Stimulated activated CD8-positive, alpha-beta memory T cell treated with anti-CD3 and anti-CD28 coated beads, Interleukin-4, amount 100 ng/mL, for 48 hours (primary cell): ENCODE measurements at places on chromosomes 2 and 18.

GRCh38 chr18:68520406-68521075, 194.4 kb downstream of the TMX3 start:
- no peak for DNase-seq

DNA sequence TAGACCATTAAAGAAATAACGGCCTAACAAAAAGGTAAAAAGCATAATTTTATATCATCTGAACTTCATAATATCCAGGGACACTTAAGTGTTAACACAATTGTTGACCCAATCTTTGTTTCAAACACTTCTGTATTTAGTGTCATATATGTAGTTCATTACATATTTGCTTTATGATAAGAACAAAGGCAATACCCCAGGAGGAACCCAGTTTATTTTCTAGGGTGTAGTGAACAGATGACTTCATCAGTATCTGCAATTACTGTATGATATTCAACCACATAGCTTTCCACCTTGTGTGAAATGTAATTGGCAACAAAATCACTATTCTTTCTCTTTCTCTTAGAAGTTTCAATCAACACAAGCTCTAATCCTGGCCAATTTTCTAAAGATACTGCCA, 177.8 kb downstream of the SLC39A10 start:
- DNase-seq: no peak

- no peak for DNase-seq
Measured at GRCh38 chr2:118846442-118846952, 951 bp downstream of the EN1 start.

- DNase-seq: no peak
Measured at GRCh38 chr2:109473616-109474318, 140.0 kb downstream of the SEPTIN10 start.

DNA sequence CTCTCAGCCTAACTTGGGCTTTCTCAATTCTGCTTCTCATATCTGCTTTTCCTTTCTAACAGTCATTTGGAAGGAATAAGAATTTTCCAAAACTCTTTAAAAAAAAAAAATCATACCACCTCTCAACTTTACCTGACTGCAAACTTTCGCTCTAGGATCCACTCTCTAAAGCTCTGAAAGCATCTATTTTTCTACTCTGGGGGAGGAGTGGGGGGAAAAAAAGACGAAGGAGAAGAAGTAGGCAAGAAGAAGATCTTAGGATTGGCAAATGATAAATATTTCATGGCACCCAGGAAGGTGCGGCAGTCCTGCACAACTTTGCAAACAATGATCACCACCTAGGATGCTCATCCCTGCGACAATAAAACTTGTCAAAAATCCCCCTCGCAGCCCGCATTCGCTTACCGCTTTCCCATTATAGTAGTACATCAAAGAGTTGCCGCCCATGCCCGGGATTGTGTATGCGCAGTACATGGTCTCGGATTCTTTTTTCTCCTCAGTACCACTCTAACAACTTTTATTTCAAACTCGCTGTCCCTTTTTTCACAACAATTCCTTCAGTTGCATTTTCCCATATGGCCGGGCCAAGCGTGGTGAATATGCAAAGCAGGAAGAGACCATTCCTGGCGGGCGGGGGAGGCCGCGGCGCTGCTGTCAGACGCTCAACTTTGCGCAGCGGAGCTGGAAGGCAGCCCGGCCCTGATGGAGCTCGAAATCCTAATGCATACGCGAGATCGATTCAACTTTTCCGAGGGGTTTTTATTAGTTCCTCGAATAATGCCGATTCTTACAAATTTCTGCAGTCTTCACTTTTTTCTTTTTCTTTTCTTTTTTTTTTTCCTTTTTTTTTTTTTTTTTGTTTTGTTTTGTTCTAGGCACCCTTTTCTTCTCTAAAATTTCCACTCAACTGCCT, 266.5 kb downstream of the TCF4 start:
- peak; percentile 64 for DNase-seq

DNA sequence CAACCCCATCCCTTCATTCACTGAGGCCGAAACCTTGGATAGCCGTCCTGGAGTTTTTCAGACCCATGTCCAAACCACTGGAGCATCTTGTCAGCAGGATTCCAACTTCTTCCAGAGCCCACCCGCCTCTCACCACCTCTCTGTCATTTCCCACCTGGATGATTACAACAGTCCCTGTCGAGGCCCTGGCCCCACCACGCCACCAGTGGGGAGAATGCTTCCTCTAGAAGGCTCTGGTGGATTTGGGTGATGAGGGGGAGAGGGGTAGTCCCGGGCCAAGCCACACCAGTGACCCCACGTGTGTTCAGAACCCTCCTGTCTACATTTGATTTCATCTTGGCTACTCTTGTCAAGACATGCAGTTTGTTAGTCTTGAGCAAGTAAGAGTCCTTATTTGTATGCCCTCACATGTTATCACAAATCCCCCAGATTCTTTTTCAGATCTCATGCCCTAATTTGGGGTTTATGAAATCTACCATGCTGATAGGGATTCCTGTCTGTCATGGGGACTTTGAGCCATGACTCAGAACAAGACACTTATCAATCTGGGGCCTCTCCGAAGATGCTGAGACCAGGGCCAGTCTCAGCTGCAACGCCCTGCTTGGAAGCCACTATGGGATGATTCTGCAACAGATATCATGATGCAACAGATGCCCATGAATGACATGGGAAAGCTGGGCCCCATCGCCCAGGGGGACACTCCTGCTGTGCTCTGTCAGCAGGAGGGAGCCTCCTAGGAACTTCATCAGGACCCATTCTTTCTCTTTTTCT, 186.1 kb downstream of the ZFP36L2 start:
- DNase-seq: no peak

DNA sequence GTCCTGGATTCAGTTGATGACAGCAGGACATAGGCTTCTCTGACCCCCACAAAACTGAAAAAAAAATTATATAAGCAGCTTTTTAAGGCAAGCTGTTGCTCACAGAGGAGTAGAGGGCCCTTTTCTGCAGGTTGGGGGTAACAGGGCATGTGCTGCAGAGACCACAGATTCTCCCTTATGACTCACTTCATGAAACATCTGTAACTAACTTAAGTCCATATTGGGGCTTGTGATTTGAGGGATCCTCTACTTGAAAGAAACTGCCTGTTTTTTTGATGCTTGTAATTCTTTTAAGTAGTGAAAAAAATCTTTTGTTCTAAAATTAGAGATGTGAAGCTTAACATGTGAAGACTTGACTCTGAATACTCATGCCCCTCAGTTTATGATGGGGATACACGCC, 33.4 kb downstream of the XRCC5 start:
- peak; percentile 36 for DNase-seq

GRCh38 chr2:100067784-100068183, 74.6 kb downstream of the AFF3 start:
- DNase-seq: no peak

- no peak for DNase-seq
Measured at GRCh38 chr2:32752205-32752604, 124.4 kb downstream of the TTC27 start.

- no peak for DNase-seq
Measured at GRCh38 chr18:24160086-24160485, 21.2 kb downstream of the CABYR start.
